Cardiac septum (tissue), 1 donor: ENCODE measurements at places on chromosomes 7 and 10. TPM values are rescaled to one million over a fixed set of nuclear protein-coding genes. Genes with fewer than 3 reads are reported as not detected.

The CYTH3 gene
- 24.9 TPM for total RNA-seq

The AIFM2 gene
- 19.4 TPM for total RNA-seq

The GPC2 gene
- 0.92 TPM for total RNA-seq

The TRIP6 gene
- total RNA-seq = 24.4 TPM

The TFPI2 gene
- total RNA-seq = 1.9 TPM

The CCZ1 gene
- total RNA-seq = 44.2 TPM

The PRR15 gene
- 0.40 TPM for total RNA-seq

The FAM180A gene
- 25.1 TPM for total RNA-seq

The TEX36 gene
- not detected for total RNA-seq

The GRID2IP gene
- total RNA-seq = not detected

The ESYT2 gene
- total RNA-seq = 45.6 TPM

The NAT16 gene
- total RNA-seq = not detected

The GTPBP10 gene
- 19.4 TPM for total RNA-seq

The TRPV6 gene
- not detected for total RNA-seq

The ARMC3 gene
- total RNA-seq = 0.38 TPM

The PRF1 gene
- 1.2 TPM for total RNA-seq

The PRSS2 gene
- total RNA-seq = not detected

The FLNC gene
- 1,261 TPM for total RNA-seq

The AUTS2 gene
- 10.3 TPM for total RNA-seq

The TRIM73 gene
- total RNA-seq = 1.4 TPM

The GDF2 gene
- total RNA-seq = not detected

The EMX2 gene
- 0.19 TPM for total RNA-seq

The SORCS3 gene
- not detected for total RNA-seq

The CYP2C19 gene
- total RNA-seq = not detected

The STEAP1B gene
- 0.92 TPM for total RNA-seq
